ENCODE measurements at places on chromosomes 4 and X.

DNA sequence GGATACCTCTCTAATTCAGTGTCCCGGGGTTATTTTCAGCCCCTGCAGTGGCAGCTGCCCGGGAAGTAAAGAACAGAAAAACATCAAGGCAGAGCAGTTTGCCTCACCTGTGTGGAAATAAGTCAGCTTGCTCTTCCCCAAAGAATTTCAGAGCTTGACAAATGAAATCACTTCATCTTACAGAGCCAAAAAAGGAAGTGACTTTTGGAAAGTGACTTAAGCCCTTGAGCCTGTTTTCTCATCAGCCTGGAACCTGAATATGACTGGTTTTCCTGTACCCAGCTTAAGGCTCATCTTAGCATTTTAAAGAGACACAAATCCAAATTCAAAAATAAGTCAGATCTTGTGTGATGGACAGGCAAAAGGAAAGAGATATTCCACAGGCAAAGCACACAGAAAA, 211.6 kb downstream of the RCHY1 start:
- no peak for DNase-seq

- DNase-seq, result no peak
Observed at GRCh38 chr4:151344948-151345347, 19.5 kb upstream of the SH3D19 start.

DNA sequence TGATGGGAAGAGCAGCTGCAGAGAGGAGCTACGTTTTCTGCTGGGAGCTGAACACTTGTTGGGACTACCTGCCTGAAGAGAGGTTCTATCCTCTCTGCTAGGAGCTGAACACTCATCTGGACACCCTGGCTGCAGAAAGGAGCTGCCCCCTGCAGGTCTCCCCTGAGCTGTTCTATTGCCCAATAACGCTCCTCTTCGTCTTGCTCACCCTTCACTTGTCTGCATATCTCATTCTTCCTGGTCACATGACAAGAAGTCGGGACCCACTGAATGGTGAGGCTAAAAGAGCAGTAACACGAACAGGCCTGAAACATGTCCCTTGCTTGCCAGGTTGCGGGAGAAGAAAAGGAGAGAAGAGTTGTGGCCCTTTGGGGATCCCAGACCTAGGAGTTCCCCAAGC, 27.8 kb downstream of the NAA11 start:
- DNase-seq, result no peak

GRCh38 chr4:140637836-140638235, 69.1 kb upstream of the UCP1 start:
- DNase-seq, result peak; percentile 36

DNA sequence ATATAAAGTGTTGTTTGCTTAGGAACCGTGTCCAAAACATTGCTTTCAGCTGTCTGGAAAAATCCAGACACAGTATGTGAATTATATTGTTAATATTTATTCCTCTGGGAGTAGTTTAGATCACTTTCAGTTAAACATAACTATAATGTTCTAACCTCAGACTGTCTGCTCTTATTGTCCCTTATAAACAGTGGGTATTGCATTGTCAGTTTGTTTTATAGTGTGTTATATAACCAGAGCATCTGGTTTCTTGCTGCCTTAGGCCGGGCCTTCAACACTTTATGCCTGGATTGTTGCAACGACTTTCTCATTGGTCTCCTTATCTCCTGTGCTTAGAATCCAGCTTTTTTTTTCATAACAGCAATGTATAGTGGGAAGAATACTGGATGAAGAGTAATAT, 26.4 kb downstream of the ATG4A start:
- no peak for DNase-seq

- no peak for DNase-seq
Observed at GRCh38 chr4:1449475-1449832, 43.2 kb upstream of the NKX1-1 start.

DNA sequence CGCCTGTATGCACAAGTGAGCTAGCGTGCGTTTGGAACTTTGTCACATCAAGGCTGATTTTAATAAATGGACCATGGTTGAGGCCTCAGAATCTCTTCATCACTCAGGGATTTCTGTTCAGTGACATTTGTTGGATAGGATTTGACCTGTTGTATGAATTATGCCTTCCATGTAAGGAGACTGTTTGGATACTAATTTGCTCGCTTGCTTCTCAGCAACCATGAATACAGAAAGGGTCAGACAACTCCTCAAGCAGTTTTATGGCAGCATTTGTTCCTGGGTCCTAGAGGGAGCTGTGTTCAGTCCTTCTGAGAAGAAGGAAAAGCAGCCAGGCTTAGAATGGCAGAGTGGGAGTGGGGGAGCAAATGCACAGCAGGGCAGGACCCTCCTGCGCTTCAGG, 269.7 kb upstream of the LCORL start:
- DNase-seq, result no peak

DNA sequence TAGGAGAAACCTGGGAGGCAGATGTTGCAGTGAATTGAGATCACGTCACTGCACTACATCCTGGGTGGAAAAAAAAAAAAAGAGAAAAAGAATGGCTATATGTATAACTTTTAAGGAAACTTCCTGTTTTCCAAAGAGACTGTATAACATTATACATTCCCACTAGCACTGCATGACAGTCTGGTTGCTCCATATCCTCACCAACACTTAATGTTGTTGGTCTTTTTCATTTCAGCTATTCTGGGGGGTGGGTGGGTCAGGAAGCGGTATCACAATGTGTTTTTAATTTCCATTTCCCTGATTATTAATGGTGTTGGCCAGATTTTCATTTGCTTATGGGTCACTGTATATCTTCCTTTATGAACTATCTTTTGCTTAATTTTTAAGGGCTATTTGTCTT, 13.4 kb downstream of the LRIT3 start:
- DNase-seq, result no peak

- DNase-seq, result no peak
Observed at GRCh38 chr4:81304871-81305270, 89.8 kb upstream of the PRKG2 start.

DNA sequence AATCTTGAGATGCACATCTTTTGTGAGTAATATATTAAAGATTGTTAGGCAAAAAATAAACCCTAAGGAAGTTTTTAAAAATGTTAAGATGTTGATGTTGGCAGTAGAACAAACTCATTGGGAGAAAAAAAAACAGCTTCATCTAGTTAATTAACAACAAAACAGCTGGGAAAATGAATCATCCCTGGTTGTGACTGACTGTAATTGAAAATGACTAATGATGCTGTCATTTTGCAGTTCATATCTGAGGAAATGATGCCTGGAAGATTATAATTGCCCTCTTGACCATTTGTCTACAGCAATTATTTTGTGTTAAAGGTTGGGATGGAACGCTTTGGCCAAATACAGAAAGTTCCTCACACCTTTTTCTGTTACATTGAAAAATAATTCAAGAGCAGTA, 760.4 kb upstream of the FTHL17 start:
- DNase-seq, result no peak

GRCh38 chr4:184420881-184421416, 53.4 kb downstream of the IRF2 start:
- no peak for DNase-seq

DNA sequence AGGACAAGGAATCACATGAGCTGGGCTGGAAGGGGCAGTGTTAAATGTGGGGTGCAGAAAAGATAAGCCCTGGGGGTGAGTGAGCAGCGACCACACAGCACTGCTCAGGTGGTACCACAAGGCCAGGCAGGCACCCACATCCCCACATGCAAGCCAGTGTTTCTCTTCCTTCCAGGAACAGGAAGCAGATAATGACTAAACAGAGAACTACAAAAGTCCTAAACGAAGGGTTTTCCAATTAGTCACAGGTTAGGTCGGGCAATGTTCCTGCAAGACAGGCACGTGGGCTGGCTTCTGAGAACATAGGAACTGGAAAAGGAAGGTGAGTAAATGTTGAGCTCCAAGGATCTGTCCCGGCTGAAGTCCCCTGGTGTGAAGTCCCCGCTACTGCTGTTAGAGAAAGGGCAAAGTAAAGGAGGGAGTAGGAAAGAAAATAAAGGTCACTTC, 19.5 kb downstream of the RELL1 start:
- DNase-seq, result peak; percentile 84

DNA sequence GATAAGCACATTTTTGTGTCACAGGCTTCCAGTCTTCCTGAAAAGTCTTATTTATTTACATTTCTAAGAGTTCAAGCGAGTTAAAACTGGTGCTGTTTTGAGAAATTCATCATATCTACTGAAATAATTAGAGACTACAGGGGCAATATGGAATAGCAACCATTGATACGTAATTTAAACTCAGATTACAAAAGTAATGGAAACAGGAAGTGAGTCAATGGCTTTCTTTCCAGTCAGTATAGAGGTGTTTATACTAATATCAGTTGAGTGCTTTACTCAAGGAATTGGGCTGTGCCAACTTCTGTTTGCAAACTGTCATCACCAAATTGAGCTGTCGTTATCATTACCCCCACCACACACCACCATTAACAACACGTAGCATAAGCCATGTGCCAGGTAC, 222.7 kb downstream of the COL25A1 start:
- peak; percentile 4 for DNase-seq

DNA sequence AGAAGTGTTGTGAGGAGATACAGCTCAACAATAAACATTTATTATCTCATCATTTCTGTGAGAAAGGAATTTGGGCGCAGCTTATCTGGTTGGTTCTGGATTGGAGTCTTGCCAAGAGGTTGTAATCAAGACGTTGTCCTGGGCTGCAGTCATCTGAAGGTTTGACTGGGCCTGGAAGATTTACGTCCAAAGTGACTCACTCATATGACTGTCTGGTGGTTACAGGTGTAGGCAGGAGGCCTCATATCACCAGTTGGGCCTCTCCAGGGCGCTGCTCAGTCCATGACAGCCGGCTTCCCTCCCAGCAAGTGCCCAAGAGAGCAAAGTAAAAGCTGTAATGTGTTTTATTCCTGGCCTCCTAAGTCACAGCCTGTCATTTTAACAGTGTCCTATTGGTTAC, 106.3 kb downstream of the USP46 start:
- DNase-seq, result peak; percentile 28

DNA sequence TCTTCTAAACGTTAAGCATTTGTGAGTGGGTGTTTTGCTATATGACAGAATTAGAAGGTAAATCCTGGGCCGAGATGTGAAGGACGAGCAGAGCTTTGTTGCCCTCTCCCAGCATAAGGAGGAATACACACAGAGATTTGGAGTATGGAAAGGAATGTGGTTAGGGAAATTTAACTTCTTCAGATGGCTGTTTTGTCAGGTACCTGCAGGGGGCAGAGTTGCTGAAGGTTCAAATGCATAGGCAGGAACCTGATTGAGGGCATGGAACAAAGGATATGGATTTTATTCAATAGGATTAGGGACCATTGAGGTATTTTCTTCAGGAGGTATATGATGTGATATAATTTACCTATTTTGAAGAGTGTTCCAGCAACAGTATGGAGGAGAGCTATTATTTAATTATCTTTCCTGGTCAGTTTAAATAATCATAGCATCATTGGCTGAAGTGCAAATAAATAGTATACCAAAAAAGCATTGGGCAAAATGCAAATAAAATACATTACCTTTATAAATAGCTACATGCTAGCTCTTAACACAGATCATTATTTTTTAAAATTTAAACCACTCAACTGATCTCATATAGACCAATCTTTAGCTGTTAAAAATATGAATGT, 143.6 kb downstream of the SLIT2 start:
- DNase-seq, result peak; percentile 54

GRCh38 chr4:83043801-83044407, 8.9 kb downstream of the COPS4 start:
- DNase-seq, result peak; percentile 42

GRCh38 chr4:87849612-87850011, 16.8 kb downstream of the MEPE start:
- no peak for DNase-seq

DNA sequence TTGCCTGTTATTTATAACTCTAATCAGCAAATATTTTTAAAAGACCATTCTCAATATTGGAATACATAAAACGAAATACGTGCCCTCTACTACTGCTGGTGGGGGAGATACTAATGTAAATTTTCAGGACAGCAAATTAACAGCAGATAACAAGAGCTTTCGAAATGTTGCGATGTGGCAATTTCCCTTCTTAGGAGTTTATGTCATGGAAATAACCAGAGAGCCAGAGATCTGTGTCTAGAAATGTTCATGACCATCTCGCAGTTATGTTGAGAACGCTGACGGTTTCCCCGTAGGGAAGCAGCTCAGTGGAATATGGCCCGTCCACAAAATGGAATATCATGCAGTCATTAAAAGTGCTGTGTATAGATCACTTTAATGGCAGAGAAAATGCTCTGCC, 238.4 kb upstream of the PSAPL1 start:
- no peak for DNase-seq

GRCh38 chr4:11881947-11882346, 453.3 kb upstream of the HS3ST1 start:
- no peak for DNase-seq

DNA sequence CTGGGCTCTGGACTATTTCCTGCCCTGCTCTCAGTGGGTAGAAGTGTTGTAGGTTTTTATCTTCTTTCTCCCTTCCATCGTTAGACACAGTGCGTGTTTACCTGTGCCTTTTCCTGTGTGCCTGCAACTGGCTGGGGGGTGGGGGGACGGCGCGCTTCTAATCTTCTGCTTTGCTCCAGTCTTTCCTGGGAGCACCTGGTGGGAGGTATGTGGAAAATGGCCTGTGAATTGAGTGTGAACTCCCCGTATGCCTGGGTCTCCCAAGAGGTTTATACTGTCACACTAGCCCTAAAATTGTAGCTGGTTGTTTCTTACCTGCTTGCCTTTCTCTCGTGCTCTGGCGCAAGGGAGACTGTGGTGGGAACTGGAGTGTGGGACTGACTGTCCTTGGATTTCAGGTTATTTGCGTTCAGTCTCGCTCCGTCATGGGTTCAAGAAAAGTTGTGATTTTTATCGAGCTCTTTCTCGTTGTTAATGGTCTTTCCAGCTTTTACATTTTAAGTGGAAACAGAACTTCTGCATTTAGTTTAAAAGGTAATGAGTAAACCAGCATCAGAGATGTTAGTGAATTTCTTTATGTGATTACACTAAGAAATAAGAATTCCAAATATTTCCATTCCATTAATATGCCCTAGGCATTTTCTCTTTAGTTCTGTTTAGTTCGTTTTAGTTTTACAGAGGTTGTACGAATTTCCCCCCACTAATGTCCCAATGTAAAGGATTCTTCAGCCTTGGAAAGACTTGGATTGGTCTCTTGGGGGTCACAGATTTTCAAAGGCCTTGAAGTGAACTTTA, 15.3 kb downstream of the MRPL1 start:
- DNase-seq, result no peak

GRCh38 chr4:147325571-147325981, 155.3 kb upstream of the EDNRA start:
- no peak for DNase-seq

- no peak for DNase-seq
Observed at GRCh38 chr4:168411318-168412150, 68.8 kb downstream of the DDX60L start.

DNA sequence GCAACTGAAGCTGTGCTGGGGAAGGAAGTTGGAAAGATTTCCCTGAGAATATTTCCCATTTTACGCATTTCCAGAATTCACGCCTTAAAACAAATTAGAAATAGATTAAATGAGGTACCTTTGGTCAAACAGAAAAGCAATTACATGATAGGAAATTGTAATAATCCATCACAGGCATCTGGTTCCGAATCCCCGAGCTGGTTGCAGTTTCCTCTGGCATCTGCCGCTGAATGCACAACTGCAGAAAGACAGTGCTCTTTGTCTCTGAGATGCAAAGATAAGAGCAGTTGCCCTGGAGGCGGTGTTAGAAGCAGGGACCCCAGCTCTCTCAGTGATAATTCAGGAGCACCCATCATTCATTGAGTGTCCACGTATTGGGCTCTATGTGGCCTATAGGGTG, 224.4 kb downstream of the LDB2 start:
- DNase-seq, result no peak

- no peak for DNase-seq
Observed at GRCh38 chr4:147794314-147794680, 62.4 kb downstream of the ARHGAP10 start.

GRCh38 chr4:86613734-86614133, 19.6 kb downstream of the PTPN13 start:
- DNase-seq, result no peak

- DNase-seq, result no peak
Observed at GRCh38 chr4:38354872-38355271, 309.1 kb upstream of the KLF3 start.
